Stimulated activated CD8-positive, alpha-beta memory T cell treated with anti-CD3 and anti-CD28 coated beads, Interleukin-2, amount 100 ng/mL, for 1 hour (primary cell): ENCODE measurements at places on chromosomes 11 and 22.
A peak's percentile ranks its signal among the peaks of the same experiment; 100 is the strongest.

DNA sequence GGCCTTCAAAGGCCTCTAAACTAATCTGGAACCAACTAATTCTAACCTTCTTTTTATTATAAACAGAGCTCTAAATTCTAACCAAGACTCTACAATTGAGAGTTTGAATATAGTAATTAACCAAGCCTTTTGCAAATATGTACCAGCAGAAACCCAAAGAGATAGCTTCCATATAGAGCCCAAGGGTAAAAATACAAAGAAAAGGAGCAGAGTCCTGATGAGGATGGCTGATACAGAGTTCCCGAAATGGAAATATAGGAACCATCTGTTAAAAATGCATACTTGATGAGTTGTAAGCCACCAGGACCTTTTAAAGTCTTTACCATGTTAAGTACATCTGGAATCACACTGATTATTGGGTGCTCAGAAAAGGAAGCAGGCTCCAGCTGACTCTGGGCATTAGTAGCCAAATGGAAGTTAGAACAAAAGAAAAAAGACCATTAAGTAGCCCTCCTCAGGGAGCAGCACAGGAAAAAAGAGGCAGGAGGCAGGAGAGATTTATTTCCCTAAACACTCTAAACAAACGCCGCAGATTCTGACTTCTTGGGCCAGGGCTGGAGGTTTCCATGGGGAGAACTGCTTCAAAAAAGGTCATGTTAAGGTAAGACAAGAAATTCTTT lies 463.1 kb upstream of the FAT3 start:
- no peak for DNase-seq

GRCh38 chr11:94771390-94771789 lies 3.2 kb downstream of the AMOTL1 start:
- DNase-seq = no peak

- DNase-seq = no peak
Measured at GRCh38 chr11:44873537-44873936, 77.1 kb downstream of the TP53I11 start.

DNA sequence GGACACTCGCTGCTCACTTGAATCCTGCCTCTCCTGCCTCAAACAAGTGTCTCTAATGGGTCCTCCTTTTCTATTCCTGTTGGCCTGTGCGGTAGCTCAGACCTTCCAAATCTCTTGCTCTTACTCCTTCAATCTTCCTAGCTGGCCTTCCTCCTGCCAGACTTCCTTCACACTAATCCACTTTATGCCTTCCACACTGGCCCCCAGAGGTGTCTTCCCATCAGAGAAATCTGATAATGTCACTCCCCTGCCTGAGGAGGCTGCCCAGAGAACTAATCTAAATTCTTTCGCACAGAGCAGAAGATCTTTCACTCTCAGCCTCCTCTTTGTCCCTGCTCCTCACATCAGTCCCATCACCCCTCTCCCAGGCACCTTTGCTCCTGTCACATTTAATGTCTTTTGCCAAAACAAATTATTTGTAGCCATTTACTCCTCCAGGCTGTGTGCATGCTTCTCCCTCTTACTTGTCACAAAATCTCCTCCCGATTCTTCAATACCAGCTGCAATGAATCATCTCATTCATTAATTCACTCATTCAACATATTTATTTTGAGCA lies 175.7 kb downstream of the MAML2 start:
- DNase-seq = no peak

DNA sequence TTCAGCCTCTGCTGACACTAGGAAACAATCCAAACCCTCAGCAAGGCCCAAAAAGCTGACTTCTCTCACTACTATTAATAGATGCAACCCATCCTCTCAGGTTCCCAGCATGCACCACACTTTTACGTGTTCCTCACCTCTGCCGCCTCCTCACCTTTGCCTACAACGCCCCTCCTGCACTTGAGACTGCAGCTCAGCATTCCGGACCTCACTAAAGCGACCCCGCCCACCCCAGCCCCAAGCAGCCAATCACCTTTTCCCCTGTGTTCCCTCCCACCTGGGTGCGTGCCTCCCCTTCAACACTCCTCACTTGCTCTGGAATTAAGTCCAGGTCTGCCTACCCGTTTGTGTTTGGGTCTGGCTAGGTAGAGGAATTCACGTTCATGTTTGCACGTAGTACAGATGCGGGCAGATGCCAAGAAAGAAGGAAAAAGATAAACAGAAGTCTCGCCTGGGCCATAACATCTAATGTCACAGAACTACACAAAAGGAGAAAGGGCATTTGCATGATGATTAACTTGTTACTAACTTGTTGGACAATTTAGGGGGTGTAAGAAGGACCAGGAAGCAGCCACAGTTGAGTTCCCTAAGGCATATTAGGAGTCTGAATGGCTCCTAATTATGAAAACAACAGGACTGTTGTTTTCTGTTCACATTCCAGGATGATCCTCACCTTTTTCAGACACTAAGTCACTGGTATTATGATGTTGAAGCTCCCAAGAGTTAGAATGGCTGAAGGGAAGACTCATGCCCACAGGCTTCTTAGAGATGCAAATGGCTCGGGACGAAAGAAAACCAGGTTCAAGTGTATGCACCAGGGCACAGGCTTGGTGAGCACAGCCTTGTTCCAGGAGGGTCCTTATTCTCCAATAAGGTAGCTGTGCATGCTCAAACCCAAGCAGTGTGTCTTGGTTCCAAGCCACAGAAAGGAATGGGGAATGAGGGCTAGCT lies 102.2 kb downstream of the MICAL3 start:
- DNase-seq = no peak

DNA sequence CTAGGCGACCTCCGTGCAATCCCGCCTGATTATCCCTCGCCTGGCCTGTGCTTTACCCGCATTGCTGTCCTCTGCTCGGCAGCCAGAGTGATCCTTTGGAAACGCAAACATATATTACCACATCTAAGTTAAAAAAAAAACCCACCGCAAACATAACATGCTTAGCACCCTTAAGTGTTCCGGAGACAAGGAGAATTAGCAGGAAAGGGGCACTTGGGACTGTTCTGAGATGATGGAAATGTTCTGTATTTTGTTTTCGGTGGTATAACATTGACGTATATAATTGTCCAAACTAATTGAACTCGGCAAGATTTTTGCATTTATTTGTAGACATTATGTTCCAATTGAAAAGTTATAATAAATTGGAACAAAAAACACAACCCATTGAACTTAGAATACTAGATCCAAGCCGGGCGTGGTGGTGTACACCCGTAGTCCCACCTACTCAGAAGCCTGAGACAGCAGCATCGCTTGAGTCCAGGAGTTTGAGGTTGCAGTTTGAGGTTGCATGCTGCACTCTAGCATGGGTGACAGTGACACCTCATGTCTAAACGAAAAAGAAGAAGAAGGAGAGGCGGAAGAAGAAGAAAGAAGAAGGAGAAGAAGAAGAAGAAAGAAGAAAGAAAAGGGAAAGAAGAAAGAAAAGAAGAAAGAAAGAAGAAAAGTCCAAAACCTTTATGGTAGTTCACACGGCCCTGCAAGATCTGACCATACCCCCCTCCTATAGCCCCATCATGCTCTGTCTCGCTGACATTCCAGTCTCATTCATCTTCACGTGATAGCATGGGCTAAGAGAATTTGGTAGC lies 604 bp upstream of the POLR3H start:
- DNase-seq = no peak

DNA sequence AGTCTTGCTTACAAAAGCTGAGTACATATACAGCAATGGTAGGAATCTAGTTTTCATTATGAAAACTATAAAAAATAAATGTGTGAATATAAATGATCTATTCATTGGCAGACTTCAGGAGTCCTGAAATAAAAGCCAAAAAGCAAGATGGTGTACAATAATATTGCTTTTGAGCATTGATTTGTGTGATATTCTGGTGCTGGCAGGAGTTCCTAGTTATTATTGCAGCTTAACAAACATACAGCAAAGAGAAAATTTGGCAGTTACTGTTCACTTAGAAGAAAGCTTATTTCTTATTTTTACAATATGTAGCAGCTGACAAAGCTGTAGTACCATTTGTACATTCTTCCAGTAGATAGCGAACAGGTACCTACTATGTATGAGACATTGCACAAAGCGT lies 1518.9 kb upstream of the TENM4 start:
- DNase-seq = no peak

DNA sequence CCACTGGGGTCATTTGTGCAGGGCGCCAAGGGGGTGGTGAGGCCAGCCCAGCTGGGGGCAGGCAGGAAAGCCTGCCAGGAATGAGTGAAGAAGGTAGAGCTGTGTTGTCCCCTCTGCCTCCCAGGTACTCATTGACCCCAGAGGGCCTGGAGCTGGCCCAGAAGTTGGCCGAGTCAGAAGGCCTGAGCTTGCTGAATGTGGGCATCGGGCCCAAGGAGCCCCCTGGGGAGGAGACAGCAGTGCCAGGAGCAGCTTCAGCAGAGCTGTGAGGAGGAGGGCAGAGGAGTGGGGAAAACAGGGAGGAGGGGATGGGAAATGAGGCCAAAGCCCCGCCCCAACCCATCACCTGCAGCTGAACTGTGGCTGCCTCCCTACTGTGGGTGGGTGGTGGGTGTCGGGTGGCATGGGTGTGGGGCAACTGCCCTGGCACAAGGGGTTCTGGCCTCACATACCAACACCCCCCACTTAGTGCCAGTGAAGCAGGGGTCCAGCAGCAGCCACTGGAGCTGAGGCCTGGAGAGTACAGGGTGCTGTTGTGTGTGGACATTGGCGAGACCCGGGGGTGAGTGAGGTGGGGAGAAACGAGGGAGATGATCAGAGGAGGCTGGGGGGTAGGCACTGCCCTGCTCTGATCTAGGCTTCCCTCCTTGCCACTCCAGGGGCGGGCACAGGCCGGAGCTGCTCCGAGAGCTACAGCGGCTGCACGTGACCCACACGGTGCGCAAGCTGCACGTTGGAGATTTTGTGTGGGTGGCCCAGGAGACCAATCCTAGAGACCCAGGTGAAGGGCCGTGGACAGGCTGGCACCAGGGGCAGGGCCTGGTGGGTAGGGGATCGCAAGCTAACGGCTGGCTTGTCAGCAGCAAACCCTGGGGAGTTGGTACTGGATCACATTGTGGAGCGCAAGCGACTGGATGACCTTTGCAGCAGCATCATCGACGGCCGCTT lies 3.0 kb downstream of the MUS81 start:
- DNase-seq = no peak

- DNase-seq = no peak
Measured at GRCh38 chr11:87176044-87176443, 138.3 kb downstream of the TMEM135 start.

- DNase-seq = no peak
Measured at GRCh38 chr11:17735818-17736578, 1.4 kb downstream of the KCNC1 start.

DNA sequence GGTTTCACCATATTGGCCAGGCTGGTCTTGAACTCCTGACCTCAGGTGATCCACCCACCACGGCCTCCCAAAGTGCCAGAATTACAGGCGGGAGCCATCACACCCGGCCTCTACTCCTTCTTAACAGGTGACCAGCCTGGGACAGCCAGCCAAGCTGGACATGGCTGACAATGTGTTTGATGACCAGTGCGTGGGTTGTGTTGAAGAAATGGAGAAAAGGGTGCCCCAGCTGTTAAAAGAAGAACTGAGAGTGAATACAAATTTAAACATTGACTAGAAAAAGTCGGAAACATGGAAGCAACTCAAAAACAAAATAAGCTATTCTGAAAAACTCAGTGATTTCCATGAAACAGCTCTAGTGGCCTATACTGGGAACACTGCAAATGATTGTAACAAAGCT lies 86.5 kb upstream of the CLPB start:
- no peak for DNase-seq

- DNase-seq = no peak
Measured at GRCh38 chr11:134887896-134888295, 475.9 kb upstream of the B3GAT1 start.

GRCh38 chr11:118619444-118620197 lies 12.2 kb downstream of the PHLDB1 start:
- no peak for DNase-seq

GRCh38 chr11:67268081-67268961 lies 2.0 kb downstream of the GRK2 start:
- no peak for DNase-seq

- DNase-seq = no peak
Measured at GRCh38 chr11:116537709-116538108, 235.1 kb downstream of the BUD13 start.

DNA sequence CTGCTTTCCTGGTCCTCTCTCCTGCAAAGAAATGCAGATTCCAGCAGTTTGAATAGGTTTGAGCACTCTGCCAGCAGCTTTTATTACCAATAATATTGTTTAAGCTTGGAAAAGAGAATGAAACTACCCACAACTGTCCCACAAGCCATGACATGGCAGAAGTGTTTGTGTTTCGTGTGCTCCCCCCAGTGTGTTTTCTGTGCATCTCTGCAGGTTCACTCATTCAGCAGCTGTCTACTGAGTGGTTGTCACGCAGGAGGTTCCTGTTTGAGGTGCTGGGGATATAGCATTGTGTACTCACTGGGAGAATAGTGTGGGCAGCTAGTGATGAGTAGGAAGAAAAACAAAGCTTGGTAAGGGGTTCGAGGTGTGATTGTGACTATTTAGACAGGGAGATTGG lies 55.3 kb upstream of the SUSD2 start:
- no peak for DNase-seq

DNA sequence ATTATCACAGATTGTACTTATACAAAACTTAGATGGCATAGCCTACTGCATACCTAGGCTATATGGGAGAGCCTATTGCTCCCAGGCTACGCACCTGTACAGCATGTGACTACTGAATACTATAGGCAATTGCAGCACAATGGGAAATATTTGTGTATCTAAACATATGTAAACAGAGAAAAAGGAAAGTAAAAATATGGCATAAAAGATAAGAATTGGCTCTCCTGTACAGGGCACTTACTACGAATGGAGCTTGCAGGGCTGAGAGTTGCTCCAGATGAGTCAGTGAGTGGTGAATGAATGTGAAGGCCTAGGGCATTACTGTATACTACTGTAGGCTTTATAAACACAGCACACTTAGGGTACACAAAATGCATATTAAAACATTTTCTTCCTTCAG lies 13.2 kb downstream of the APOL6 start:
- DNase-seq = no peak

- DNase-seq = no peak
Measured at GRCh38 chr22:44570476-44571445, 72.7 kb upstream of the RTL6 start.

DNA sequence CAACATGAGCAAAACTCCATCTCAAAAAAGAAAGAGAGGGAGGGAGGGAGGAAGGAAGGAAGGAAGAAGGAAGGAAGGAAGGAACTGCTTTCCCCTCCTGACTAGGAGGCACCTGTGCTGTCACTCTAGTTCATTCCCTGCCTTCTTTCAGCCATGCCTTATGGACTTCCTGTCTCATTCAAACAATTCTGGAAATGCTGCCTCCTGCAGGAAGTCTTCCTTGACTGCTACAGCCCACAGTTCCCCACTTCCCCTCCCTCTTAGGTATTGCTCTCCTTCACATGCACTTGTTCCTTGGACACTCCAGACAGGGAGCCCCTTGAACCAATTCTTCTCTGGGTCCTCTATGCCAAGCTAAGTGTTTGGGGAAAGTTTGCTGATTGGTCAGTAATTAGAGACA lies 31.6 kb upstream of the WNT11 start:
- no peak for DNase-seq

GRCh38 chr22:43376765-43377547 lies 33.8 kb upstream of the SCUBE1 start:
- peak; percentile 37 for DNase-seq

DNA sequence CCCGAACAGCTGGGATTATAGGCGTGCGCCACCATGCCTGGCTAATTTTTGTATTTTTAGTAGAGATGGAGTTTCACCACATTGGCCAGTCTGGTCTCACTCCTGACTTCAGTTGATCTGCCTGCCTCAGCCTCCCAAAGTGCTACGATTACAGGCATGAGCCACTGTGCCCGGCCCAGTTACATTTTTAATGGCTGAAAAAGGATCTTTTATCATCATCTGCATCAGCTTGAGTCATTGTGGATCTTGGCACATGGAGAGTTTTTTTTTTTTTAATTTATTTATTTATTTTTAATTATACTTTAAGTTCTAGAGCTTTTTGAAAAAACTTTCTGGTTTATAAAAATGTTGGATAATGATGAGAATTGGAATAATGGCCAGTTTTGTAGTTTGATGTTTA lies 8.6 kb downstream of the IGHMBP2 start:
- DNase-seq = no peak
